ENCODE measurements at places on chromosomes 16 and 17. TPM values are rescaled to one million over a fixed set of nuclear protein-coding genes. Genes with fewer than 3 reads are reported as not detected.

Gene PARD6A
- 8.8 TPM for total RNA-seq

DNA sequence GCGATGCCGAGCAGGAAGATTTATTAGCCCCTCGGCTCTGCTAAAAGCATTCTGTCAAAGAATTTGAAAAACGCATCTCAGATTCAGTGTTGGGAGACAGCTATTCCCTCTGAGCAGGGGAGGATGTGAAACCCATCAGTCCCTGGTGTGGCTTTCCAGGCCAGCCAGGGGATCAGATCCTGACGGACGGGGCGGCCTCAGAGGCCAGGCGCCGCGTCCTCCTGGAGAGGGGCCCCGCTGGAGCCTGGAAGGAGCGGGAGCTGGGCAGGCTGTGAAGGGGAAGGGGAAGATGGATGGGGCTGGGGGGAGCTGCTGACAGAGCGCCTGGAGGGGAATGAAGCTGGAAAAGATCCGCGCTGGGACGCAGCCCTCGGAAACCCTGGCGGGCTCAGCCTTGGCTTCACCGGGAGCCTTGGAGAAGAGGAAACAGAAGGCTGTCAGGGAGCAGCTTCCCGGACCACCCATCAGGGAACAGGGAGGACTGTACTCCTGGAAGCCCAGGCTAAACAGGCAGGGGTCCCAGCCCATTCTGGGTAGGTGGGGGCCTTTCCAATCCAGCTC is 358.0 kb downstream of the C16orf95 start:
- DNase-seq, result no peak

- DNase-seq, result no peak
Observed at GRCh38 chr16:49474741-49475140, 101.1 kb downstream of the C16orf78 start.

GRCh38 chr17:58233543-58233942 is 4.8 kb upstream of the LPO start:
- DNase-seq, result no peak

Gene HOXB1
- total RNA-seq, result not detected

Gene PRSS8
- not detected for total RNA-seq

DNA sequence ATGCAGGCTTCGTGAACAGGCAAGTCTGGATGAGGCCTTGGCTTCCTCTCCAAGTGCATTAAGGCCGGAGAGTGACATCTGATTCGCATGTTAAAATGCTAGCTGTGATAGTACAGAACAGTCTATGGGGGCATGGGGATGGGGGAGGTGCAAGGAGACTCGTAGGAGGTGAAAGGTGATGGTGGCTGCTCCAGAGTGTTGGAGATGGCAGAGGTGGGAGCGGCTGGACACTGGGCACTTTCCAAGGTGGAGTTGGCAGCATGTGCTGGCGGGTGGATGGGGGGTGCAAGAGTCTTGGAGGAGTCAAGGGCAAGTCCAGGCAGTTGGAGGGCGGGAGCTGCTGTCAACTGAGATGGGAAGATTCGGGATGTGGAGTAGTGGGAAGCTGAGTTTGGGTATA is 350.9 kb upstream of the TNRC6C start:
- DNase-seq, result no peak

- DNase-seq, result no peak
Observed at GRCh38 chr17:82536512-82537201, 17.1 kb downstream of the FOXK2 start.

GRCh38 chr17:29625037-29625750 is 2.5 kb upstream of the CORO6 start:
- DNase-seq, result no peak

GRCh38 chr16:84358601-84359295 is 9.6 kb upstream of the ATP2C2 start:
- DNase-seq, result no peak

- no peak for DNase-seq
Observed at GRCh38 chr17:41451154-41451728, 10.5 kb upstream of the KRT38 start.

DNA sequence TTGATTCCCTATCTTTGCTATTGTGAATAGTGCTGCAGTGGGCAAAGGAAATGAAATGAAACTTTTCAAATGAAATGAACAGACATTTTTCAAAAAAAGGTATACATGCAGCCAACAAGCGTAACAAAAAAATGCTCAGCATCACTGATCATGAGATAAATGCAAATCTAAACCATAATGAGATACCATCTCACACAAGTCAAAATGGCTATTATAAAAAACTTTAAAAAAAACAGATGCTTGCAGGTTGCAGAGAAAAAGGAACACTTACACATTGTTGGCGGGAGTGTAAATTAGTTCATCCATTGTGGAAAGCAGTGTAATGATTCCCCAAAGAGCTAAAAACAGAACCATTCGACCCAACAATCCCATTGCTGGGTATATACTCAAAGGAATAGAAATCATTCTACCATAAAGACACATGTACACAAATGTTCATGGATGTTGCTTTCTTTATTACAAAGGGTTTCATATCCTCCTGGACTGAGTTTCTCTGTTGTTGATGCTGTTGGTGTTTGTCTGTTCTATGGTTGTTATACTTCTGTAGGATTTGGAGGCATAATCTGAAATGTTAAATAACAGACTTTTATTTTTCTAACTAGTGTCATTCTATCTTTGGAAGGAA is 99.3 kb upstream of the SOX9 start:
- DNase-seq, result no peak

Gene SLC13A5
- not detected for total RNA-seq

DNA sequence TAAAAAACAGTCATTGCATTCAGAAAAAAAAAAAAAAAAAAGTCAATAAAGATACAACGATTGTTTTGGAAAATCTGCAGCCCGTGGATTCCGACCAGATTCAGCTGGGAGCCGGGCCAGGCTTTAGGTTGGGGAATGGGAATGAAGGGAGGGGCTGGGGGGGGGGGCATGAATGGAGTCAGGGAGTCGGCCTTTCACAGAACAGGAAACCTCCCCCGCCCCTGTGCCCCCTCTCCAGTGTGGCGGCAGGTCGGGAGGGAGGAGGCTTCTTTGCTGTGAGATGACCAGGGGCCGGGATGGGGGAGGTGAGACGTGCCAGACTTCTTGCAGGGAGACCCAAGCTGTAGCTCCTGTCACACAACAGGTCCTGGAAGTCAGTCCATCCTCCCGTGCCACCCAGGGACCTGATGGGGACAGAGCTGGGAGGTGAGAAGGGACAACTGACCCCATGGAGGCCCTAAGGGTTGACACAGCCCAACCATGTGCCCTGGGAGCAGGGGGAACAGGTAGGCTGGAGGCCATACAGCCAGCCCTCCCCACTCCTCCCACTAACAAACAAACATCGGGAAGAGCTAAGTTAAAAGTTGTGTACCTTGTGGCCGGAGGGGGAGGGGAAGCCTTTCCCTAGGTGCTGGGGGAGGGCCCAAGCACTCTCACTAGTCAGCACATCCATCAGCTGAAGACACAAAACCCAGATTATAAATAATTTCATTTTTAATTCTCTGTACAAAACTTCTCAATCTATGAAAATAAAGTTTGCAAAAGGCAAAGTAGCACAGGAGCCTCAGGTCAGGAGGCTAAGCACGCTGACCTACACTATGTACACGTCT is 25.2 kb downstream of the SREBF1 start:
- DNase-seq, result no peak

Gene ARL5C
- not detected for total RNA-seq

Gene SLC13A2
- not detected for total RNA-seq

- DNase-seq, result no peak
Observed at GRCh38 chr17:50328363-50329325, 17.3 kb upstream of the XYLT2 start.

DNA sequence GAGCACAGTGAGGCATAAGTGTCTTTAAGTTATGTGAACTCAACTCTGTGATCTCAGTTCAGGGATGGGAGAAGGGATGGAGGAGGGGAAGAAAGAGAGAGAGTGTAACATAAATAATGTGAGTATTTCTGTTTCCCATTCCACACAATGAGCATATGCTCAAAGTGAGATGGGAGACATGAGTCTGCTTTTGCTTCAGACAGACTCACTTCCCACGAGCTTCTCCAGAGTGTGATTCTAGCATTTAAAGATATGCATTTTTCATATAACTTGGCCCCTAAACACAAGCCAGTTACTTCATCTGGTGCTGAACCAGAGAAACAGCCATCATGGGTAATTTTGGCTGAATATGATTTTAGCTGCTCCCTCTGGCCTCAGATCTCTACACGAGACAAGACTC is 35.0 kb downstream of the SHISA9 start:
- DNase-seq, result no peak

Gene ZP2
- not detected for total RNA-seq

GRCh38 chr16:2033057-2033908 is 6.6 kb downstream of the NHERF2 start:
- no peak for DNase-seq

Gene ALOX12
- not detected for total RNA-seq

DNA sequence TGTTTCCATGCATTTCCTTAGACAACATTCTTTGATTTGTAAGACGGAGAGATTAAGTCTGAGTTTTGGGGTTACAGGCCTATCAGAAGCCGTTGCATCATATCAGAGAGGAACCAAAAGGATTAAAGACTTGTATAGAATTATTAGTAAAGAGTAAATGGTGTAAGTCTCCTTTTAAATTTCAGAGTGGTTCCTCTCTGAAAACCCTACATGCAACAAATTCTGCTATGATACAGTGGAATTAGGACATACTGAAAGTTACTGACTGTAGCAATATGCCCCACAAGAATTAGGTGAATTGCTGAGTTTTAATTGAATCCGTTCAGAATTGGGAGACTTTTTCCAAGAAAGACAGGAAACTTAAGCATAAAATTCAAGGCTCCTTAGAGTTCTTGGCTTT is 221.6 kb downstream of the FTO start:
- no peak for DNase-seq

- no peak for DNase-seq
Observed at GRCh38 chr17:6501359-6501758, 55.0 kb downstream of the PITPNM3 start.

DNA sequence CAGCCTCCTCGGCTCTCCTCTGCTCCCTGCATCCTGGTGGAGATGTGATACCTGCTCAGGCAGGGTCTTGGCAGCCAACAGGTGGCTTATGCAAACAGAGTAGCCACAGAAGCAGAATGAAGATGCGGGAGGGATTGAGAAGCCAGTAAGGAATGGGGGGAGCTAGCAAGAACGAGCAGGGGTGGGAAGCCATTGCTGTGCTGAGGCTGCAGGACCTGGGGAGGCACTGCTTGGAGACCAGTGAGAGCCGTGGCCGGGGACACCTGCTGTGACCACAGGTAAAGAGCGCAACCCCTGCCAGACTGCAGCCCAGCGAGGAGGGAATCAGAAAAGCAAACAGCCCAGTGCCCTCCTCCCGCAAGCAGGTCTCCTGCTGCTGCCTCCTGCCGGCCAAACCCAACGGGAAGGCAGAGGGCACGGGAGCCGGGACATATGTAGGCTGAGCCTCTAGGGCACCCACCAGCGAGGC is 14.7 kb downstream of the AIPL1 start:
- no peak for DNase-seq

Gene SLC47A1
- not detected for total RNA-seq

GRCh38 chr16:14399378-14400284 is 230.4 kb downstream of the PARN start:
- DNase-seq, result no peak

All from CD4-positive, alpha-beta memory T cell (primary cell).